Lung (tissue), 17 donors: ENCODE measurements at places on chromosomes 2 and 18. TPM values are rescaled to one million over a fixed set of nuclear protein-coding genes. Genes with fewer than 3 reads are reported as not detected.

GRCh38 chr2:234463626-234464290 lies 33.1 kb downstream of the ARL4C start:
- H3K4me1 ChIP-seq = peaks cover 2% of the 10 kb centered on the region
- no peaks in the 10 kb centered on the region for H3K36me3 ChIP-seq
- no peaks in the 10 kb centered on the region for H3K27me3 ChIP-seq
- H3K4me3 ChIP-seq = no peak overlapping the region

- no peak overlapping the region for H3K27ac ChIP-seq
- H3K4me3 ChIP-seq = no peak overlapping the region
- H3K27me3 ChIP-seq = no peaks in the 10 kb centered on the region
Measured at GRCh38 chr2:43611987-43612894, 16.4 kb upstream of the THADA start.

DNA sequence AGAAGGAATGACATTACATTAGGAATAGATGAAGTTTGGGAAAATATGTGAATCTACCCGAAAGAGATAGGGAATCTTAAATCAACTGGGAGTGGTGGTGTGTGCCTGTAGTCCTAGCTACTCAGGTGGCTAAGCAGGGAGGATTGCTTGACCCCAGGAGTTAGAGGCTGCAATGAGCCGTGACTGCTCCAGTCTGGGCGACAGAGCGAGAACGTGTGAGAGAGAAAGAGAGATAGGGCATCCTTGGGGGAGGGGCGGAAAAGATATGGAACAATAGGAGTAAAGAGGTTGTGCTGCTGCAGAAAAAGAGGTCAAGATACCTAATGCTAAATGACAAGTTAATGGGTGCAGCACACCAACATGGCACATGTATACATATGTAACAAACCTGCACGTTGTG lies 47.1 kb upstream of the ADAM23 start:
- no peaks in the 10 kb centered on the region for H3K36me3 ChIP-seq
- H3K27me3 ChIP-seq = no peaks in the 10 kb centered on the region
- H3K4me1 ChIP-seq = no peaks in the 10 kb centered on the region
- DNase-seq = no peak
- H3K27ac ChIP-seq = no peak overlapping the region

- H3K4me3 ChIP-seq = no peak overlapping the region
- no peaks in the 10 kb centered on the region for H3K4me1 ChIP-seq
- no peaks in the 10 kb centered on the region for H3K36me3 ChIP-seq
- no peak for DNase-seq
- H3K27ac ChIP-seq = no peak overlapping the region
- no peaks in the 10 kb centered on the region for H3K27me3 ChIP-seq
Measured at GRCh38 chr2:31728406-31729064, 147.8 kb upstream of the SRD5A2 start.

SNORC gene
- 0.97 TPM for total RNA-seq

TUBB8B gene
- not detected for total RNA-seq
